ENCODE measurements at places on chromosomes 3 and 15.

DNA sequence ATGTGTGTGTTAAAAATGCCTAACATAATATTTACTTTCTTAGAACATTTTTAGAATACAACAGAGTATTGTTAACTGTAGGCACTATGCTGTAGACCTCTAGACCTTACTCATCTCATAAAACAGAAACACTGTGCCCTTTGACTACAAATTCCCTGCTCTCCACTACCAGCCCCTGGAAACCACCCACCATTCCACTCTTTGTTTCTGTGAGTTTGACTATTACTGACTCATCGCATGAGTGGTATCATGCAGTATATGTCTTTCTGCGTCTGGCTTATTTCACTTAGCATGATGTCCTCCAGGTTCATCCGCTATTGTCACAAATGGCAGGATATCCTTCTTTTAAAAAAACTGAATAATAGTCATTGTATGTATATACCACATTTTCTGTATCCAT is 216.7 kb upstream of the CFAP20DC start:
- no peak for DNase-seq

DNA sequence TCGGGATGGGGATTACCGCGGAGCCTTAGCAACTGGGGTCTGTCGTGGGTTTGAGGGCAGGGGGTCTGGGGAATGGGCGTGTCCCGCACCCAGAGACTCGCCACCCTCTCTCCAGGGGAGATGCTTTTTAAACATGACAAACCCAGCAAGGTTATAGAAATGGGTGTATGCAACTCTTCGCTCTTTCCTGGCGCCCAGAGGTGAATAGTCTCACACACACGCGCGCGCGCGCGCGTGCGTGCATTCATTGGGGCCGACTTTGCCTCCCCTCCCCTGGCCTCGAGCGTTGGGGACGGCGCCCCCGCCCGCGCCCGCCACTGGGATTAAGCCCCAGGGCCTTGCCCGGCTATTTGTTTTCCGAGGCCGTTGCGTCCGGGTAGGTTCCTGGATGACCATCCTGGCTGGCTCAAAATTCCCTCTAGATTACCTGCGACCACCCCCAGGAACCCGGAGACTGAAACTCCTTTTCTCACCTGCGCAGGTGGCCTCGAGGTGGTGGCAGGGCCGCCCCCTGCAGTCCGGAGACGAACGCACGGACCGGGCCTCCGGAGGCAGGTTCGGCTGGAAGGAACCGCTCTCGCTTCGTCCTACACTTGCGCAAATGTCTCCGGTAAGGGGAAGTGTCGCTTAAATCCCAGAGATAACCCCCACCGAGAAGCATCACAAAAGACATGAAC is 777 bp downstream of the GPR160 start:
- DNase-seq: peak; percentile 38

DNA sequence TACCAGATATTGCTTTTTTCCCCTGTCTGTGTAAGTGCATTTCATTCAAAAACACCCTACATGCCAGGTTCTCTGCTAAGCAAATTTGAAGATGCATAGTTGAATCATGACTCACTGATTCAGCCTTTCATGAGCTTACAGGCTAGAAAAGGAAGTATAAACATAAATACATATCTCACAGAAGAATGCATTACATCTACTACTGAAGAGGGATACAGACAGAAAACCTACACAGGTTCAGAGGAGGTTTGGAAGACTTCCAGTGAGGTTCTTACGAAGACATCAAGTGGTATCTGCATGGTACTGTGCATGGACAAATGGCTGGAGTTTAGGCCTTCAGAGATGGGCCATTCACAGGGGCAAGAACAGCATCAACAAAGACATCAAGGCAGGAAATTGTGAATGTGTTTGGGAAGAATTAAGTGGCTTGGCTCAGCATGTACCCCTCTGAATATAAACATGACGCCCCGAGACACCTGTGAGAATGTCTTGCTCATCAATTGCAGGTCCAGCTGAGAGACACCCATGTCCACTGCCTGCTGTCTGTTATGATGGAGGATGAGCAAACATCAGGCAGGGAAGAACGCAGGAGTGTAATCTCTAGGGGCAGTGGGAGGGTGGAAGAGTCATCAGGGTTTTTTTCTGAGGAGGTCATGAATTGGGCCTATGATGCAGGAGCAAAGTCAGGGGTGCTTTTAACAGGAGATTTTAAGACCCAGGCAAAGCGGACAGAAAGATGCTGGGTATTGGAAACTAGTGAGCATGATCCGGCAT is 105.1 kb upstream of the GALNT15 start:
- no peak for DNase-seq

- DNase-seq: no peak
Measured at GRCh38 chr3:42184651-42185443, 81.1 kb downstream of the CCK start.

GRCh38 chr3:105904678-105905284 is 36.0 kb upstream of the CBLB start:
- DNase-seq: no peak

DNA sequence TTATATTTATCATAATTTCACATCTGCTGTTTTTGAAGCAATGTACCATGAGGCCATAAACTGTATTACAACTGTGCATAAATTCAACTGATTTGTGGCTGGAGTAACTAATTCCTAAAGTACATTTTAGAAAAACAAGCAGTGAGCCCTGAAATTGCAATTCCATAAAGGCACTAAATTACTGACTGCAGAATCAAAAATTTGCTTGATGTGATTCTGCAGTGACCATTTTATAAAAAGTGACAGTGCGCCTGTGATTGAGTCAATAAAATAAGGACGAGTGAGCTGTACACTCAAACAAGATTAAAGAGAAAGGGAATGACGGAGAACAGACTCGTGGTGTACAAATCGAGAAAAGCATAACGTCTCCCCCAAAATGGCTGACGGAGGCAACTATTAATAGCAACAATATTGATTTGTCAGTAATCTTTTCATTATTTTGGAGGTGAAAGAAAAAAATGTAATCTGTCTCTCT is 121.4 kb upstream of the MEIS2 start:
- DNase-seq: no peak

GRCh38 chr3:15585111-15585845 is 16.1 kb downstream of the HACL1 start:
- no peak for DNase-seq

- DNase-seq: no peak
Measured at GRCh38 chr3:183244981-183245476, 8.0 kb upstream of the B3GNT5 start.

GRCh38 chr3:19016851-19017250 is 131.5 kb upstream of the KCNH8 start:
- no peak for DNase-seq

DNA sequence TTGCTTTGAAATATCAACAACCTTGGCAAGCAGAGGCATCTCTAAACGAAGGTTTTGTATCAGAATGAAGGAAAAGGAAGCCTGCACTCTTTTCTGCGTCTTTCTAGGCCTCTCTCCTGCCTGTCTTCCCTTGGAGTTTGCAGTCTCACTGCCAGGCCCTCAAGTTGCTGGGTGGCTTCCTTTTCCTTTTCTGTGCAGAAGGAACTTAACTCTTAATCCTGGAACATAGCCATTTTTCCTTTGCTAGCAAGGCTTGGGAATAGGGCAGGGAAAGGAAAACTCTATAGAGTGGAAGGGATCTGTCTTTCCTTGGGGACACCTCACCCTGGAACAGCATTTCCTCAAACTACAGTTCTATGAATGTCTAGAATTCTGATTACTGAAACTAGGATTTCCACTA is 32.8 kb downstream of the TLNRD1 start:
- DNase-seq: no peak
